ENCODE measurements at places on chromosomes 16 and 17.

GRCh38 chr16:11507991-11508390 lies 78.7 kb downstream of the LITAF start:
- DNase-seq: no peak

- DNase-seq: no peak
These were observed 6.0 kb upstream of the TLCD3A start for GRCh38 chr17:726271-726919.

DNA sequence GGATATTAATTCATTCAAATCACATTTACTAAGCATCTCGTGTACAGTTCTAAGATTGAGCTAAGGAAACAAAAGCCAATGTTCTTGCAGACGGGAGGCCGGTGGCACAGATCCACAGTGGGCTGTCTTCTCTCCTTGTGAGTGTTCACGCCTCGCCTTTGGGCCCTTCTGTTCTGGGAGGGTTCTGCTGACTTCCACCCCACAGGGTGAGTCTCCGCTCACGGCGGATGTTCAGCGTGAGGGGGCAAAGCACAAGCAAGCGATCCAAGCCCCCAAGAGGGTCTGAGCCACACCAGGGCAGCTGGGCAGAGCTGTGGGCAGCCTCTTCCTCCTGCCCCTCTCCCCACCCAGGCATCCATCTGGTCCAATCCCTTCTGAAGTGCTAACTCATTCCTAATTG lies 84.3 kb upstream of the DOC2B start:
- no peak for DNase-seq

GRCh38 chr16:12063004-12063395 lies 86.5 kb downstream of the SNX29 start:
- DNase-seq: no peak

DNA sequence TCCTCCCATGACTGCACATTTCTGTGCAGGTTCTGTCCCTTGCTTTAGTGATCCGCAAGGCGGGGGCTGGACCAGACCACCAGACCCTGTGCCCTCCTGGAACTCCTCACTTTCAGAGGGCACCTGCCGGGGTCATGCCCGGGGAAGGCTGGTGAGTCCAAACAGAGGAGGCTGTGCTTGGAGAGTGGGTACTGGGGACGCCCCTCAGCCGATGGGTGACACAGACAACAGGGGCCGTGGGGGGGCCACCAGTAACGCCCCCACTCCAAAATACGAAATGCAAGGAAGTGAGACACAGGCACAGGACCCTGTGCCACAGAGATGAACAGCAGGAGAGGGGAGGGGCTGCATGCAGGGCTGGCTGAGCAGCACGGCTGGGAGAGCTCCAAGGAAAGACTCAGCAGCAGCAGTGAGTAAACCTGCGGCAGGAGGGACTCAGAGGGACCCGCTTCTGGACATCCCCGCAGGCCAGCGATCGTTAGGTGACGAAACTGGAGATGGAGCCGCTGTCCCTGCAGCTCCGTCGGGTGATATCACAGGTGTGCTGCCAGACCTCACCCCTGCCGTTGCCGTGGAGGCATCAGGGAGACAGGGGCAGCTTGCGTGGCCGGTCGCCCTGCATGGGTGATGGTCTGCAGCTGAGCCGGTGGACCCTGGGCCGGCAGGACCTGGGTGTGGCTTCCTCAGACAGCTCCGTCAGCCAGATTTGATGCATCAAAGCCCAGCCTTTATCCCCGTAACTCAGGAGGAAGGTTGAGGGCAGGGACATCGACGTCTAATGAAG lies 71.2 kb upstream of the GNG13 start:
- no peak for DNase-seq

- no peak for DNase-seq
These were observed 8.1 kb upstream of the TBX4 start for GRCh38 chr17:61444075-61444474.

DNA sequence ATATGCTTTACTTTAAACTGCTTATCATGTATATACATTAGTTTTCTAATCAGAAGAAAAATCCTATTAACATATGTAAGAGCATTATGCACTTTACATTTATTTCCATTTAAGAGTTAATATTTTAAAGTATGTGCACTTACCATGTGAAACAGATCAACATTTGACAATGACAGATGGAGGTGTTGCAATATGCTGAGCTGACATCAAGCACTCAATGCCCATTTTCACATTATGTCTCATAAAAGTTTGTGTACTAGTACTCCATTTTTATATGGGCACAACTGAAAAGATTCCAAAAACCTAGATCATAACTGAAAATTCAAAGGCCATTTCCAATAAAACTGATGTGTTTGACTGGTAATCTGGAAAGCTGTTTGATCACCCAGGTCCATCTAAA lies 420.9 kb upstream of the SOX9 start:
- DNase-seq: no peak

GRCh38 chr17:67139784-67140665 lies 95.7 kb downstream of the CACNG1 start:
- no peak for DNase-seq

DNA sequence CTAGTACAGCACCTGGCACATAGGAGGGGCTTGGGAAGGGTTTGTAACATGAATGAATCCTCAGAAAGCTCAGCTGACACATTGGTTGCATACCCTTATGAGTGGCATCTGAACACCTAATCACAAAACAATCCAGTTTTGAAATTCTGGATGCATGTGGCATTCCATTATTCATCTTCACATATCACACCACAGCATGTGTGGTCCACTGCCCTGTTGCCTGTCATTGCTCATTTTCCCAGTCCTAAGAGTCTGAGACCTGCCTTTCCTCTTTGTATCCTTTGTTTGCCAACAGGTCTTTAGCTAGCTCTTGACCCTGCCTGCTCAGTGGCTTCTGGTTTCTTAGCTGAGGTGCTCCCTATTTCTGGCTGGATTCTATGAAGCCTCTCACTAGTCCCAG lies 170.8 kb upstream of the ASIC2 start:
- no peak for DNase-seq

DNA sequence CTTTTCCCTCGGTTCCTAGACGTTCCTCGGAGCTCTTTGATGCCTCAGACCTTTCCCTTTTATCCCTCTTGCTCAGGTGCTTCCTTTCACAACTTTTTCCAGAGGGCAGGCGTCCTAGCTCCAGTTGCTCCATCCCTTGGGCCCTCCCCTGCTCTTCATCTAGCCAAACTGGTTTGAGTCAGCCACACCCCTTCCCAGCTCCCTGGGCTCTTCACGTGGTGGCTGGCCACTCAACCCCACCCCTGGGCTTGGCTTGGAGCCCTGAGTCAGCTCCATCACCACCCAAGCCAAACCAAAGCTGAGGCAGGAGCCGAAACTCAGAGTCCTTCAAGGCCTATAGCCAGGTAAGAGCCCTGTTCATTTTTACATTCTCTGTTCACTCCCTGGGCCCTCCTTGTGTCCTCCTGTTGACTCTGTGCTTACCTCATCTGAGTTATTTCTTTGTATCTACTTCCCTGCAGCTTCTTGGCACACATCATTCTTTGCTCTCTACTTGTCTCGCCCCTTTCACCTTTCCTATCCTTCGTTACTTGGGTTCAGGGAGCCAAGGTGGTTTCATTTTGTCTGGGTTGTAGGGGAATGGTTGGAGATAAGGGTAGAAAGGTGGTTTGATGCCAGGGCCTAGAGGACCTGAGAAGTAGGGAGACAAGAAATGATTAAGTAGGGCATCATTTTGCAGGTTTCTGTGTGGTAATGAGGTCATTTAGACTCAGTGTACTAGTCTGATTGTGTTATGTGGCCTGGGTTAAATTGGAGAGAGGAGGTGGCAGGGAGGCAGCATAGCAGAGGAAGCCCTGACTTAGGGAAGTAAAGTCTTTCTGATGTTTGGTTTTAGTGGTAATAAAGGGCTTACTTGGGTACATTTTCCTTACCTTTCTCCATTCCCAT lies 7.6 kb upstream of the PHKG2 start:
- no peak for DNase-seq

GRCh38 chr16:78987666-78988065 lies 612.9 kb downstream of the MAF start:
- no peak for DNase-seq

- DNase-seq: no peak
These were observed 82.8 kb upstream of the SEC14L1 start for GRCh38 chr17:77058016-77058415.

- no peak for DNase-seq
These were observed 7.9 kb downstream of the PLLP start for GRCh38 chr16:57276596-57276995.

GRCh38 chr17:64354396-64354795 lies 36.3 kb downstream of the PECAM1 start:
- DNase-seq: no peak

DNA sequence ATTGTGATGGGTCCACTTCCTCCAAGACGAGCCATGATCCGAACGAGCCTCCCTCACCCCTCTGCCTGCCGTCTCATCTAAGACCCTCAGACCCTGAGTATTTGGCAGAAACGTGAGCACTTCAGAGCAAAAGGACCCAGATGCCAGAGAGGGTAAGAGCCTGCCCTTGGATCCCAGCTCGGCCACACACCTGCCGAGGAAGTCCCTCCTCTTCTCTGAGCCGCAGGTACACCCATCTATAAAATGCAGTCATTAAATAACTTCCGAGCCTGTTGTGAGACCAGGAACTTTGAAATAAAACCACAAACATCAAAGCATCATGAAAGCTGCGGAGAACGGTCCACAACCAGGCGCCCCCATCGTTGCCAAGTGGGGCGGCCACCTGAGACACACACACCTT lies 64.8 kb upstream of the DOC2B start:
- DNase-seq: no peak

DNA sequence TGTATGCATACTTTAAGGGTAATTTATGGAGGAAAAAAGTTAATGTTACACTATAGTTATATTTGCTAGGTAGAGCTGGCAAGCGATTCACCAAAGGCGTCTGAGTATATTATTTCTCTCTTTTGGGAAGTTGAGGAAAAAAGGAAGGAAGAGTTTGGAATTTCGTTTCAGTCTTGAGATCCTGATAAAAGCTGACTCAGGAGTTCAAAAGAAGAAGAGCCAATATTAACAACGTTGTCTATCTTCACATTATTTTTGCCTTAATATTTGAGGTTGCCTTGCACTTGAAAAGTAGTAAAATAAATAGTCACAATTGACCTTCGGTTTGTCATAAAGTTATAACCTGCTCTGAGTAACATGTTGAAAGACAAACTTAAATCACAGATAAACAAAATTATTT lies 888.6 kb downstream of the KCNJ2 start:
- DNase-seq: no peak

- DNase-seq: no peak
These were observed 408 bp downstream of the LMF1 start for GRCh38 chr16:970386-970765.

GRCh38 chr17:47959825-47960655 lies 2.4 kb upstream of the PRR15L start:
- DNase-seq: no peak

DNA sequence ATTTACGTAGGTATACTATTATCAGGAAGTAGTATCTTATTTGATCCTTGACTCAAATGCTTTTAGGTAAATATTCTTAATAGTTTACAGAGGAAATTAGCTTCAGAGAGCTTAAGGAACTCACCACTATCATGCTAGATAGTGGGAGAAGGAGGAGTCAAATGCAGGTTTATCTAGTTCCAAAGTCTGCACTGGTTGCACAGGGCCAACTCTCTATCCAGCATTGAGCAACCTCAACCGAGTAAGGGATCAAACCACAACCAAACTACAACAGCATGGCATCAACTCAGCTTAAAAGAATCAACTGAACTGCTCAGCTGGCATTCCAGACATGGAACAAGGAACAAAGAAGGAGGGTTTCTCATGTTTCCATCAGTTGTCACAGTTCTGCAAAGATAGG lies 306.0 kb downstream of the MAF start:
- DNase-seq: no peak

DNA sequence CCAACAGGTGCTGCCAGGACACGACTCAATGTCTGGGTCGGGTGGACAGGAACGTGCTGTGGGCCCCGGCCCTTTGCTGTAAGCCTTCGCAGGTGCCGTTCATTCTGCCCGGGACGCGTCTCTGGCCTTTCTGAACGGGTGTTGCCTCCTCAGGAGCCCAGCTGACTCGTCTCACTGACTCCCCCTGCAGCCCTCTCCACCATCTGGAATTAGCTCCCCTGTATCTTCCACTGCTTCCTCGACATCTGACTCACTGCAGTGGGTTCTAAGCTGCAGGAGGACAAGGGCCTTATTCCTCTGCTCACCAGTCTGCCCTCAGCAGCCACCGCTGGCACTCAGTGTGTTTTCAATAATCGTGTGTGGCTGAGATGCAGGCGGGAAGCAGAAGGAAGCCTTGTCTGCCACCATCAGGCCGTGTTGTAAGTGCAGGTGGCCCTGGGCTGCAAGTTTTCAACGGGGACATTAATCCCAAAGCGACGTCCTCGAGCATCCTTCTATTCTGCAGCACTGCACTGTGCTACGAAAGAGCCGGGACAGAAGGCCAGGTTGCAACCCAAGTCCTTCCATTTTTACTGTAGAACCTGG lies 256.2 kb downstream of the FOXL1 start:
- DNase-seq: no peak

GRCh38 chr17:624341-624860 lies 90.2 kb downstream of the VPS53 start:
- no peak for DNase-seq

All from stimulated activated CD4-positive, alpha-beta T cell treated with anti-CD3 and anti-CD28 coated beads, TNF-alpha, amount 100 ng/mL, for 48 hours (primary cell).